ENCODE measurements at places on chromosomes 12 and 14.

DNA sequence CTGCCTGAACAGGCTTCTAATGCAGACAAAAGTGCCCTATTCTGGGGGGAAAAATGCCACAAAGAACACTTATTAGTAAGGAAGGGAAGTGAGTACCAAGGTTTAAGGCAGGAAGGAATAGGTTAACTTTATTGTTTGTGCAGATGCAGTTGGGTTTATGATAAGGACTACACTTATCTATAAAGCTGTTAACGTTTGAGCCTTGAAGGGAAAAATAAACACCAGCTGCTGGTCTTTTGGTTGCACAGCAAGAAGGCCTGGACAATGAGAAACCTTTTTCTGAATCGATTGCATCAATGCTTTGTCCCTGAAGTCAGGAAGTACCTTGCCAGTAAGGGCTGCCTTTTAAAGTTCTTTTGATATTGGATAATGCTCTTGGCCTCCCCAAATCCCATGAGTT, 407.8 kb downstream of the ATP23 start:
- no peak for DNase-seq

- DNase-seq = no peak
These were observed 13.6 kb downstream of the TTC9 start for GRCh38 chr14:70655110-70655826.

- DNase-seq = no peak
These were observed 35.1 kb downstream of the ACACB start for GRCh38 chr12:109151457-109151856.

DNA sequence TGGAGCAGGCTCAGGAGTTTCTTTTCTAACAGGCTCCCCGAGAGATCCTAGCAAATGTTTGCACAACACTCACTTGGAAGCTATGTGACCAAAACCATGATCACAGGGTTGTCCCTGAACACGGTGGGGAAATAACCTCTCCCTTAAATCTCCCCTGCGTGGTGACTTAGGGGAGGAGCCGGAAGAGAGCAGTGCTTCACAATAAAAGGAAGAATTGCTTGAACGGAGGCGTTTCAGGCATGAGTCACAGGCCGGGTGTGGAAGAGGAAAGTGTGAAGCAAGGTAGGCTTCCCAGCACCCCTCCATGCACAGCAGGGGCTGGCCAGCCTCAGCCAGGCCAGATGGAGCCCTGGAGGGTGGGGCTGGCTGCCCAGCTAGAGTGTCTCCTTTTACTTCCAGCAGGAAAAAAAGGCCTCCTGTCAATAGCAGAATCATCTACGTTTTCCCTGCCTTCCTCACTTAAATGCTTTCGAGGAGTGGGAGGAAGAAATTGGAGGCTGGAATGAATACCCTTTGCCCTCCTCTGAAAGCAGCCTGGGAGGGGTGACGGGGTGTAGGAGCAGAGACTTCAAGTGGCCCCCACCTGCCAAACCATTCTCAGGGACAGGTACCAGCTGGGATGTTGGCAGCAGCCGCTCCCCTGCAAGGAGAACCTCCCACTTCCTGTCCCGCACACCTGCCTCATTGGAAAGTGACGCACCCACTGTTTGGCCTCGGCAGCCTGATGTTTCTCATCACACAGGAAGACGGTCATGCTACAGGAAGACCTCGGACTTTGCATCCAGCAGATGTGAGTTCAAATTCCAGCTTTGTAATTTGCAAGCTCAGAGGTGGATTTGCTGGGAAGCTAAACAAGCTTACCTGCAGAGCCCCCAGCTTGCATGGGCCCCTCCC, 30.1 kb upstream of the PPP2R5C start:
- DNase-seq = peak; percentile 31

- DNase-seq = no peak
These were observed 506.1 kb downstream of the NELL2 start for GRCh38 chr12:44369998-44370397.

DNA sequence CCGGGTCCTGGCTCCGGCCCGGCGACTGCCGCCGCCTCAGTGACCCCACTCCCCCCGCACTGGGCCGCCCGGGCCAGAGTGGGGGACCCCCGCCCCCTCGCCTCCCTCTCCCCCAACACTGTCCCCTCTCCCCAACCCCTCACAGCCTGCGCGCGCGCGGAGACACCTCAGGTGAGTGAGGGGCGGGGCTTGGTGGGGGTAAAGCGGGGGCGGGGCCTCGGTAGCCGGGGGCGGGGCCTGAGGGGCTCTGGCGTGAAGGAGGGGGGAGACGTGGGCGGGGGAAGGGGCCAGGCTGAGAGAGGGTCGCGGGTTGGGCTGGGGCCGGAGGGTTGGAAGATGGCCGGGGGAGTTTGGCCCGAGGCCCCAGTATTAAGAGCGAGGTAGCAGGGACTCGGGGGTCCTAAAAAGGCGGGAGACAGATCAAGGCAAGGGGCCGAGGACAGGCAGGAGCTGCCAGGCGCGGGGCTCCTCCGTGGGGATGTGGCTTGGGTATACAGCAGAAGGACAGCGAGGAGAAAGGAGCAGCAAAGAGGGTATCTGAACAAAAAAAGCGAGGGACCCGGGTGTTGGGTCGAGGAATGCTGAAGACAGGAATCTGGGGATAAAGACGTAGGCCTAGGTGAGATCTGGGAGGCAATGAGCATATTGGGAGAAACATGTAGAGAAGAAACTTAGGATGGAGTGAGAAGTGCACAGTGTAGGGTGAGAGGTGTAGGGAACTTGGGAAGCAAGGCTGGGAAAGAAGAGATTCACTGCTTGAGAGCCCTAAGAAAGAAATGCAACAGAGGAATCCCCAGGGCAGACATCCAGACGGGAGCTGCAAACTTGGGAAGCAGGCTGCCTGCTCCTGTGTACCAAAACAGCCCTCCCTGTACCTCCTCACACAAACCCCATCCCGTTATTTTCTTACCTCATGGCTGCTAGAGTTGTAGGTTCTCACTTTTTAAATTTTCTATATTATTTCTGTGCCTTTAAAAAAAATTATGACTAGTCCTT, 10.8 kb downstream of the SUOX start:
- no peak for DNase-seq

DNA sequence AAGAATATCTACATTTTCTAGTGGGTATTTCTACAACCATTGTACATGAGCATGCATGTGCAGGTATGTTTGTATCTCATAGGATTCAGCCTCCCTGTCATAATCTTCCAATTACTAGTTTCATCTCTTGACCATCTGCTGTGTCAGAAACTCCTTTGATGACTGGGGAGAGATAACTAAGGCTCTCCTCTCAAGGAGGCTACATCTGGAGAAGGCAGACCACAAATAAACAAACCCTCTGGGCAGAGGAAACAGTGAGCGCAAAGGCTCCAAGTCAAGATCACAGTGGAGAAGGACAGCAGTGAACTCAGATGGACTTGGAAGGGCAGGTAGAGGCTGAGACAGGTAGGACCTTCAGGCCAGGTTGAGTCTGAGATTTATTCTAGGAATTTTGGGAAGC, 166.4 kb downstream of the PELI2 start:
- DNase-seq = no peak

DNA sequence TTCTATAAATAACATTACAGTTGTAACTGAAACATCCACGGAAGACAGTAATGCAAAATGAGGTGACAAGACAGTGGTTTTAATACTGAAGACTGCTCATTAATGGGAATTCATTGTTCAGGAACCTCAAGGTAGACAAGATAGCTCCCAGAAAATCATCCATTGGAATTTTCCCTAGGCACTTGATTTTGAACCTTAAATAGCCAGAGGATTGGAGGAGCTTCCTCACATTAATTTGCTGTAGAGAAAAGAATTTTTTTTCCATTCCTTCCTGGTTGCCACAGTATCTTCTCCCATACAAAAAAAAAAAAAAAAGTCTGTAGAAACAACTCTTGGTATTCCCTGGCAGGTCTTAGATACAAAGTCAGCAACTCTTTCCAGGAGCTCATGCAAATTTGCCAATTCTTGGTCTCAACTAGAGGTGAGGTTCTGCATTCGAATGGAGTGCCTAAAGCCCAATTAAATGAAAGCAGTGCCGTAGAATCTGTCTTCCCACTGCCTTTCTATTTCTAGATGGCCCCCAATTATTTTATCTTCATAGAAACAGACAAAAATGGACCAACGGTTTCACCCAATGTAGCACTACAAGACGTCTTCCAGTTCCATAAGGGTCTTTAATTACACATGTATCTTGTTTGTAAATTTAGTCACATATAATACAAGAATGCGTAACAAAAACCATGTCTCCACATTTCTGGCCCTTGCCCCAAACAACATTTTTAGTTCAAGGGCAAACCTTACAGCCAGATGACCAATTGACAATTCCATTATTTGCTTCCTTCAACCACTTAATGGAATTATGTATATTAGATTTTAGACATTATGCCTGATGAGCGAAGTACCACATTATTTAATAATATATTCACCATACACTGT, 13.5 kb downstream of the SLC38A2 start:
- DNase-seq = no peak

DNA sequence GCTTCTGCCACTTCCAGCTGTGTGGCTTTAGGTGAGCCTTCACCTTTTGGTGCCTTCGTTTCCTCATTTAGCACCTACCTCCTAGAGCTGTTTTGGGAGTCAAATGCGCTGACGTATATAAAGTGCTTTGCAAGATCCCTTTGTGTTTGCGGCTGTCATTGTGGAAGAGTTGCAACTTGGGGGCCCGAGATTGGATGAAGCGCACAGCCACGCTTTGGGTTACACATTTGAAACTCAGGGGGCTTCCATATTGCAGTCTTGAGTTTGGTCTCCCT, 636 bp upstream of the ARL6IP4 start:
- no peak for DNase-seq

- no peak for DNase-seq
These were observed 181.9 kb upstream of the ARHGAP5 start for GRCh38 chr14:31895206-31895605.

GRCh38 chr14:68143341-68143841, 323.8 kb downstream of the RAD51B start:
- no peak for DNase-seq

GRCh38 chr12:12992418-12993130, 7.5 kb downstream of the HEBP1 start:
- peak; percentile 87 for DNase-seq

- DNase-seq = peak; percentile 18
These were observed 29.2 kb downstream of the ATF7 start for GRCh38 chr12:53596920-53597363.

GRCh38 chr12:126588586-126589249, 1523.5 kb downstream of the AACS start:
- peak; percentile 32 for DNase-seq
